ENCODE measurements at places on chromosomes 5 and 9.

GRCh38 chr5:95216136-95216955 lies 68.5 kb downstream of the MCTP1 start:
- no peak for DNase-seq

- peak; percentile 23 for DNase-seq
These were observed 56.8 kb downstream of the FGF10 start for GRCh38 chr5:44332285-44332971.

DNA sequence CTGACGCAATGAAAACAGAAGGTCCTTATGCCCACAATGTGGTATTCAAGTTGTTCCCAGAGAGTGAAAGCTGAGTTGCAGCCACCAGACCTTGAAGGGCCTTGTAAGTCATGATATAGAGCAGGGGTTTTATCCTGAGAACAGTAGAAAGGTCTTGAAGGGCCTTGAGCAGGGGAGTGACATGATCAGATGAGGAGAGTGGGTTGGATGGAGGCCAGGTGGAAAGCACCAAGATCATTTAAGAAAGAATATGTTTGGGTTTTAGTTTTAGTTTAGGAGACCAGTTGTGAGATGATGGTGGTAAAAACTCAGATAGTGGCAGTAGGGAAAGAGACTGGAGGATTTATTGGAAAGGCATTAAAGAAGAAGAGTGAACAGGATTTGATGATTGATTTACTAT lies 5.9 kb downstream of the ITGA2 start:
- DNase-seq: no peak

DNA sequence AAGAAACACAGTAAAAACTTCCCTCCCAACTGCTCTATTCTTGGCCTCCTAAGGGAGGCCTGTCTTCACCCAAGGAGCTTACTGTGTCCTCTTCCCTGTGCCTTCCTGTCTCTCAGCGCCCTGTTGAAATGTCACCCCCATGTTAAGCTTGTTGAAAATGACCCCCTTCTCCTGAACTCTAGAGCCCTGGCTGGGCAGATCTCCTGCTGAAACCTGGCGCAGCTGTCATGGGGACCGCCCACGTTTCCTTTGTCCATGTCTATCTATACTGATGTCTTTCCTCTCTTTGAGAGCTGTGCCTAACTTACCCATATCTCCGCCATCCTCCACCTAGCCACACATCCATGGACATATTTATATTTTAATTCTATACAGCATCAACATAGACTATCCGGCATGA lies 33.3 kb downstream of the PTCH1 start:
- no peak for DNase-seq

DNA sequence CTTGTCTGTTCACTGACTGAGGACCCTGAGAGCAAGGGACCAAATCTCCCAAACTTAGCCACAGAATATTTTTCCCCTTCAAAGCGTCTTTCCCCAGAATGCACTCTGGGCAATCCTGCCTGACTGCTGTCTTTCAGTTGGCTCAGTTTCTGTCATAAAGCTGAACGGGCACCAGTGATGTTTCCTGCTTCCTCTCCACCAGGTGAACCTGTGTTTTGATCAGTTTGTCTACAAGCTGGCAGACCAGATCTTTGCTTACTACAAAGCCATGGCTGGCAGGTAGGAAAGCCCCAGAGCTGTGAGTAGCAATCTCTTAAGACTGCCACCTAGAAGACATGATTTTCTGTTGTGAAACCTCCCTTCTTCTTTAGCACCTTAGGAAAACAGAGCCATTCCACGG lies 61.8 kb downstream of the CYFIP2 start:
- DNase-seq: no peak

DNA sequence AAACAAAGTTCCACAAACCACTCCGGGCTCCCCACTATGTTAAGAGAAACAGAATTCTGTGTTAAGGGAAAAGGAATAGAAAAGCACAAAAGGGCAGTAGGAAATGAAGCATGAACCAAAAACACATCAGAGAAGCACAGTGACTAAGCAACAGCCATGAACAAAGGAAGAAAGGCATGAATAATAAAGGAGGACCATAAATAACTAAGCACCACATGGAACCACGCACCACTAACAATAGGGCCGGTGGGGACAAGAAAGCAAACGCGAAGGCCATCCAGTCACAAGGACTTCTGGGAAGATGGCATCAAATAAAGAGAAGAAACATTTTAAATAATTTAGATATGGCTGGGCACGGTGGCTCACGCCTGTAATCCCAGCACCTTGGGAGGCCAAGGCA lies 18.0 kb downstream of the PRUNE2 start:
- DNase-seq: no peak

DNA sequence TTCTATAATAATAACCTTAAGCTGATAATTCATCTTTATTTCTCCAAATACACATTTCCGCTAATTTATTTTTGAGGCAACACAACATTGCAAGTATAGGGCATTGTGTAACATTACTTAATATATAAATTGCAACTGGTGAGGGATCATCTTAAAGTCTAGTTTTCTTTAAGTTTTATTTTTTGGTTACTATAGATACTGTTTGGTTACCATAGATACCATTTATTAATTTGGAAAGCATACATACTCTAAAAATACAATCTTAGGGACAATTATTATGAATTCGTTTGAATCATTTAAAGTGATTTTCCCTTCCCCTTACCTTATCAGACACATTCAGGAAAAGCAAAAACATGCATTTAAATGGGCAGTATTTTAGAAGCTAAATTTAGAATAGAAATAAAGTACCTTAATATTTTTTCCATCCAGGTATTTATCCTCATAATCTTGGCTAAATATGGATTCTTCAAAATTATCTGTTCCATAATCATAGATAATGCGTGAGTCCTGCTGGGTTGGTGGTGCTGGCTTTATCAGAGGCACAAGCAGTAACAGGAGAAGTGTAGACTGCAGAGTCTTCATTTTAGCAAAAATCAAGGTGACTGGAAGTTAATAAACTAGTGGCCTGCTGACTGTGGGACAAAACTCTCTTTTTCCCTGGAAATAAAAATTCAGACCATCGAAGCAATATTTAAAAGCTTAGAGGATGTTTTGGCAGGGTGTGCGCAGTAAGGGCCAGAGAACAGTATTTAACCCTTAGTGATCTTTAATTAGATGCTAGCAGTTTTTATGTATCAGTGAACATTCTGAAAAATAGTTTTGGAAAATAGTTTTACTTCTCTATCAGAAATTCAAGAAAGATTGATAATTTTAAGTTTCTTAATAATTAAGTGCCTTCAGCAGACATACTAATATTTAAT lies 1.3 kb downstream of the OGN start:
- DNase-seq: no peak

GRCh38 chr5:171750311-171750788 lies 35.3 kb upstream of the SMIM23 start:
- DNase-seq: no peak

- no peak for DNase-seq
These were observed 41.0 kb downstream of the FAT2 start for GRCh38 chr5:151550146-151550545.

- no peak for DNase-seq
These were observed 449.8 kb downstream of the ARHGEF28 start for GRCh38 chr5:74075501-74076484.

- DNase-seq: no peak
These were observed 5.1 kb downstream of the LIFR start for GRCh38 chr5:38551030-38552017.

DNA sequence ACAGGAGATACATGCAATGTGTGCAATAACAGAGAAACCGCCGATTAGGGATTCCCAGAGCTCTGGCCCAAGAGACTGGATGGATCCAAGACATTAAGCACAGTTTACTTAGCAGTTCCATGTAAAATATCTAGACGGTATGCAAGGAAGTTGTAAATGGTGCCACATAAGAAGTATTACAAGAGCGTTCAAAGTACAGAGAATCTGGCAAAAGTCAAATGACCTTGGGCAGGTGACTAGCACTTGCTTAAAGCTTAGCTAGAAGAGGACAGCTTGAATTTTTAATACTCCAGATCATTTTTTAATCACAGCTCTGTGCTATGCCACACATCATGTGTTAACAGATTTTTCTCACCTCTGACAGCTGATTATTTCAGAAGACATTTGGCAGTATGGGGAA lies 72.3 kb upstream of the TNPO1 start:
- no peak for DNase-seq

DNA sequence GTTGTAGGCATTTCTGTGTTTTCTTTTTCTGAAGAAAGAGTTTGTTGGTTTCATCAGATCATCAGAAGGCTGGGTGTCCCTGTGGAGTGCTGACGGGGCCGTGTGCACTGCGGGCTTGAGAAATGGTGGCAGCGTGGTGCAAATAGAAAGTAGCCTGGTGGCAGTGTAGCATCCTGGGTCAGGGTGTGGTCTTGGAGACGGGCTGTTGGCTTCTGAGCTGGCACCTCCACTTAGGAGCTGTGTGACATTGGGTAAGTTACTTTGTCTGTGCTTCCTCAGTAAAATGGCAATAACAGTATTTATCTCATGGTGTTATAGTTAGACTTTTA lies 10.0 kb upstream of the NDST1 start:
- DNase-seq: no peak

DNA sequence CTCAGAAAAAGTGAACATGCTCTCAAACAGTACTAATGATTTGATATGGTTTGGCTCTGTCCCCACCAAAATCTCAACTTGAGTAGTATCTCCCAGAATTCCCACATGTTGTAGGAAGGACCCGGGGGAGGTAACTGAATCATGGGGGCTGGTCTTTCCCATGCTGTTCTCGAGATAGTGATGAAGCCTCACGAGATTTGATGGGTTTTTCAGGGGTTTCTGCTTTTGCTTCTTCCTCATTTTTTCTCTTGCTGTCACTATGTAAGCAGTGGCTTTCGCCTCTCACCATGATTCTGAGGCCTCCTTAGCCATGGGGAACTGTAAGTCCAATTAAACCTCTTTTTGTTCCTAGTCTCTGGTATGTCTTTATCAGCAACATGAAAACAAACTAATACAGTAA lies 401.3 kb downstream of the BNC2 start:
- DNase-seq: no peak

DNA sequence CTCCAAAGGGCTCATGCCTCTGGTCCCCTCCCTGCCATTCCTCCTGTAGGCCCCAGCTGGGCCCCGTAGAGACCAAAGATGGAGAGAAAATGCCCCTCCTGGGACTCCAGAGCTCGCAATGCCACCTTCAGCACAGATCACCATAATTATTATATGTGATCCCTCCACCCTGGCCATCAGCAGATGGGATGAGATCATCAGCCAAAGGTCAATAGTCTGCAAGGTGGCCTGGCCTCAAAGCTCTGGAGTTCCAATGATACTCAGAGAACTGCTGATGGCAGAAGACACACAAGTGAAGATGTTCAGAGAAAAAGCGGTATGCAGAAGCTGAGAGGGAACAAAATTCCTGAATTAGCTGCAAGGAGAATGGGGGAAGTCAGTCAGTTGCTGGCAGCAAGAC lies 5.0 kb downstream of the RPP25L start:
- no peak for DNase-seq

DNA sequence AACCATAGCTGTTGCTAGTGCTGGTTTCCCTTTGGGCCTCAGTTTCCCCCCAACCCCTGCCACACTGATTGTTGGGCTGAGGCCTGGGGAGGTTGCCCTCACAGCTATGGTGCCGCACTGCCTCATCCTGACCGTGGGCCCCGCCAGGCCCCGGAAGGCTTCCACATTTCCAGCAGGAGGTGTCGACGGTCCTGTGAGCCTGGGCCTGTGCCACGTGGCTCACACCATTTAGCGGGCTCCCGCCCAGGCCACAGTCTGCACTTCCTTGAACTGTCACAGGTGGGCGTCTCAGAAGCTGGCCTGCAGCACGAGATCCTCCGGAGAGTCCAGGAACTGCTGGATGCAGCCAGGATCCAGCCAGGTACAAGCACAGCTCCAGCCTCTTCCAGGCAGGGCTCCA lies 45.7 kb downstream of the LRSAM1 start:
- DNase-seq: no peak

GRCh38 chr5:28408186-28408585 lies 1369.8 kb upstream of the CDH9 start:
- no peak for DNase-seq

DNA sequence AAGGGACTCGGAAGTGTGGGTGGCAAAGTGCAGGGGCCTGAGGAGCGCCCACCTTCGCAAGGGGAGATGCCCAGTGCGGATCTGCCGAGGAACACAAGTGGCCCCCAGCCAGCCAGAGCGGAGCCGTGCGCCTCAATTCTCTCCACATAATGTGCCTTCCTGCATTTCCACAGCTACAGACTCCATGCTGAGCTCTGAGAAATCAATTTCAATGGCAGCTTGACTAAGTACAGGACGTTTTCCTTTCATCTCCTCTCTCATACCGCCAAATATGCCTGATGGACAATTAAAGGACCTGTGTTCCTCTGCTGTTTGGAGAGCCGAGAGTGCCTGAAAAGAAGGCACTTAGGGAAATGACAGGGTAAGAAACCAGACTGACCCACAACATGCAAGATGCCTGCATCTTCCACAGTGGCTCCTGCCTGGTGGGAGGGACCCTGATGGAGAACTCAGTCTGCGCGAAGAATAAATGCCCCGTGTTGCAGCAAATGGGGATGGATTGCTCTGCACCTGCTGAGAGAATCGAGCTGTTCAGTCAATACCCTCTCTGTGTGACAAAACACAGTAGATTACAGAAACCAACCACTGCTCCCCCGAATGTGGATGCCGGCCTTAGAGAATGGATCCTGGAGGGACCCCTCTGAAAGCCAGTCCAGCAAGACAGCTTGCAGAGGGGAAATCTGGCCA lies 38.6 kb upstream of the OLFM1 start:
- no peak for DNase-seq

Data from iPS DF 19.7 (cell line).